ENCODE measurements at places on chromosomes 5 and 9. TPM values are rescaled to one million over a fixed set of nuclear protein-coding genes. Genes with fewer than 3 reads are reported as not detected.

PCDHA13 gene
- under 0.01 TPM for total RNA-seq

DOCK2 gene
- 7.3 TPM for total RNA-seq

SPINK13 gene
- not detected for total RNA-seq

NOXA1 gene
- not detected for total RNA-seq

AKNA gene
- total RNA-seq, result 14.8 TPM

INSYN2B gene
- total RNA-seq, result 12.5 TPM

CEL gene
- under 0.01 TPM for total RNA-seq

RHOBTB3 gene
- 370 TPM for total RNA-seq

- DNase-seq, result peak; percentile 78
Measured at GRCh38 chr9:33813712-33814641, 3.0 kb upstream of the UBE2R2 start.

- no peak for DNase-seq
Measured at GRCh38 chr5:83496626-83497025, 25.1 kb downstream of the VCAN start.

- no peak for DNase-seq
Measured at GRCh38 chr5:159061834-159062474, 37.8 kb downstream of the EBF1 start.

- peak; percentile 67 for DNase-seq
Measured at GRCh38 chr5:170225326-170226128, 7.3 kb upstream of the C5orf58 start.

DNA sequence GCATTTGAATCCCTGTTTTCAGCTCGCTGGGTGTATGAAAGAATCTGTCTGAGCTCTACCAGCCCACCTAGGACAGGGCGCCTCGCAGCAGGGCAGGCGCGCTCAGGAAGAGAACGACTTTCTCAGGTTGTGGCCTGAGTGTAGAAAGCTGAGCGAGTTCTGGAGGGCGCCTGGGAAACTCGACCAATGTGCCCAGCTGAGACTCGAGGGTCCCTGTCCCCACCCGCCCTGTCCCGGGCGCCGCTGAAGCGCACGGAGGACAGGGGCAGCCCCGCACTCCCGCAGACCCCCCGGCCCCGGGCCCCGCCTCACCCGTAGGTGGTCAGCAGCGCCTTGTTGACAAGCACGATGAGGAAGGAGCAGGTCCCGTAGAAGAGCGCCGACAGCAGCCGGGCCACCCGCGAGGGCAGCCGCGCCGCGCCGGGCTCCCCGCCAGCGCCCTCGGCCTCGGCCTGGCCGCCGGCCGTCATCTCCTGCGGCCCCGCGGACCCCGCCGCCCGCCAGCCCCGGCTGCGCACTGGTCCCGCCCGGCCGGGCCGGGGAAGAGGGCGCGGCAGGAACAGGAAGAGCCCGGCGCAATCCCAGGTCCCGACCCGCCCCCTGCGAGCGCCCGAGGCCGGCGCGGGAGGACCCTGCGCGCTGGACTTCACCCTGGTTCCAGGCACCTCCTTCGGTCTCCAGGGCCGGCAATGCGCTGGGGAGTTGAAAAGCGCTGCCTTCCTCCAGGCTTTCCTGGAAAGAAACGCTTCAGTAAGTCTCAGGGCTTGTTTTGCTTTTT lies at the start of gene SLC35D2:
Gene SLC35D2 (minus strand): TSS at position 547 of the 778 bp plus-strand sequence. CDS start 77 bp downstream, at position 470.
- peak; percentile 68 for DNase-seq

GRCh38 chr5:50574121-50574520 lies 92.3 kb upstream of the PARP8 start:
- no peak for DNase-seq

- DNase-seq, result peak; percentile 42
Measured at GRCh38 chr5:127757576-127757975, 54.4 kb downstream of the CCDC192 start.

GRCh38 chr5:59423021-59423420 lies 470.5 kb downstream of the PDE4D start:
- peak; percentile 25 for DNase-seq

- DNase-seq, result no peak
Measured at GRCh38 chr9:116697887-116698286, 10.8 kb downstream of the TRIM32 start.

- no peak for DNase-seq
Measured at GRCh38 chr5:74418709-74419108, 221.8 kb downstream of the ENC1 start.

DNA sequence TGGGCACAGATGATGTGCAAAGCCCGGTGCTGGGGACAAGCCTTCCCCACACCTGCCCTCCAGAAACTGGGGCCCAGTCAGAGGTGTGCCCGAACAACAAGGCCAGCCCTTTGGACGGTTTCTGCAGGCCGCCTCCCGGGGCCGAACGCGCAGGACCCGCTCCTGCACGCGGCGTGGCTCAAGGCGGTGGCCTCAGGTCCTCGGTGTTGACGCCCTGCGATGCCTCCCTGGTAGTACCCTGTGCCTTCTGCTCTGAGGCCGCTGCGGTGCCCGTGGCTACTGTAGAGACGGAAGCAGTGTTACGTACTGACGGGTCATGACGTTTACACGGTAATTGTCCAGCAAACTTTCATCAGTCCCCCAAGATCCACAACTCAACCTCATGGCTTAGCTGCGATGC lies 33.5 kb upstream of the FANCC start:
- no peak for DNase-seq

- DNase-seq, result no peak
Measured at GRCh38 chr5:54725391-54726280, 208.1 kb downstream of the SNX18 start.

DNA sequence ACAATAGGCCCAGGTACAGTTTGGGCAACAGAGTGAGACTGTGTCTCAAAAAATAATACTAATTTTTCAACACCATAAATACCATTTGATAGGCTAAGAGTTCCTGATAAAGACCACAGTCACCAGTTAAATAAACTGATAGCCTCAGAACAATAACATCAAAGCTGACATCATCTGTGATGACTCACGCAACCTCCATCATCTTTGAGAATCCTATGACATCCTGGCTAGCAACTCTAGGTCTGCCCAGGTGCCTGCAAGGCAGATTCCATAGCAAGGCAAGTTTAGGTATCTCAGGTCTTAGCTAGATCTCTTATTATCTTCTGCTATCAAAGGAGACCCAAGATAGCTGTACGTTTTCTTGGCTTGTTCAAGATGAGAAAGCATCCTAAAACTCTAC lies 30.5 kb upstream of the UBAP2 start:
- no peak for DNase-seq

DNA sequence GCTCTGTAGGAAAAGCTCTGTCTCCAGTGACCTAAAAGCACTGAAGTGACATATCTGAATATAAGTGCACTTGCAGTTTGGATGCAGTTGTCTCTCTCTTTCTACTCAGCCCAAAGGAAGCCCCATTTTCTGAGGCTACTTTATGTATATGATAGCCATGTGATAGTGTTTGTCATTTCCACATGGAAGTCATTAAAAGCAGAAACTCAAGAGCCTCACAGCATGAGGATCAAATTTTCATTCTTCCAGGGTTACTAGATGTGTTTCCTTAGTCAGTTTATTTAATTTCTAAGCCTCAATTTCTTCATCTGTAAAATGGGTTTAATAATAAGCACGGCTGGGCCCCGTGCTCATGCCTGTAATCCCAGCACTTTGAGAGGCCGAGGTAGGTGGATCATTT lies 36.7 kb downstream of the RNF44 start:
- DNase-seq, result no peak

DNA sequence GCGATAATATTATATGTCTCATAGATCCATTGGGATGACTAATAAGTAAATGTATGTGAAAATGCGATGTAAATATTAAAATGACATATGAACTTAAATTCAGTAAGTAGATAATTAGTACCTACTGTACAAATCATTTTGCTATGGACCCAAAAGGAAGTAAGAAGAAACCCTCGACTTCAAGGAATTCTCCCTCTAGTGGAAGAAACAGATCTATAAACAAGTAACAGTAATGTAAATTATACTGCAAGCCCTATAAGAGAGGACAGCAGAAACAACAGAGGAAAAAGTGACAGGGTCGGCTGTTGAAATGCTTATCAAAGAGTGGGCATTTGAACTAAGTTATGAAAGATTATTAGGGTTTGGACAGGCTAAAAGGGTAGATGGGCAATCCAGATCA lies 320.3 kb downstream of the DMAC1 start:
- peak; percentile 11 for DNase-seq

Data from fibroblast of villous mesenchyme (primary cell).